ENCODE measurements at places on chromosomes 3 and 15.

GRCh38 chr3:123123716-123124616, 57.1 kb downstream of the PDIA5 start:
- DNase-seq = no peak

DNA sequence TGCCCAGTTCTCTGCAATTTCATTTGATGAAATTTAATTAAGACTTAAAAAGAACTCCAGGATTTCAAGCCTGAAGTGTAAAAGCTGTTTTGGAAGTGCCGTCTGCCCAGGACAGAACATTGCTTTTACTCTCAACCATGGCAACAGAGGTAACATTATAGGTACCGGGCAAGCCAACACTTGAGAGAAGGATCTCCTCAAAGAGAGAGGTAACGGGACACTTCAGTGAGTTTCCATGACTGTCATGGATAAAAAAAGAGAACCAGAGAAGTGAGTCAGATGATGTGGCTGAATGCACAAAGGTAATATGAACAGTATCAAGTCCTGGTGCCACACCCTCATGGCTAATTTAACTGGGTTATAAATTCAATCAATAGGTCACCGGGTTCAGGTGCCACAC, 130.2 kb upstream of the LMOD3 start:
- DNase-seq = no peak

- no peak for DNase-seq
Measured at GRCh38 chr15:82647835-82648256, 683 bp upstream of the CPEB1 start.

- no peak for DNase-seq
Measured at GRCh38 chr3:69504232-69504631, 118.3 kb upstream of the FRMD4B start.

GRCh38 chr3:142269767-142270166, 44.4 kb upstream of the GK5 start:
- no peak for DNase-seq

- DNase-seq = no peak
Measured at GRCh38 chr15:91357011-91357410, 257.0 kb downstream of the SV2B start.
